AG09319 (cell line): ENCODE measurements at places on chromosomes 13 and 19.
A peak's percentile ranks its signal among the peaks of the same experiment; 100 is the strongest.

DNA sequence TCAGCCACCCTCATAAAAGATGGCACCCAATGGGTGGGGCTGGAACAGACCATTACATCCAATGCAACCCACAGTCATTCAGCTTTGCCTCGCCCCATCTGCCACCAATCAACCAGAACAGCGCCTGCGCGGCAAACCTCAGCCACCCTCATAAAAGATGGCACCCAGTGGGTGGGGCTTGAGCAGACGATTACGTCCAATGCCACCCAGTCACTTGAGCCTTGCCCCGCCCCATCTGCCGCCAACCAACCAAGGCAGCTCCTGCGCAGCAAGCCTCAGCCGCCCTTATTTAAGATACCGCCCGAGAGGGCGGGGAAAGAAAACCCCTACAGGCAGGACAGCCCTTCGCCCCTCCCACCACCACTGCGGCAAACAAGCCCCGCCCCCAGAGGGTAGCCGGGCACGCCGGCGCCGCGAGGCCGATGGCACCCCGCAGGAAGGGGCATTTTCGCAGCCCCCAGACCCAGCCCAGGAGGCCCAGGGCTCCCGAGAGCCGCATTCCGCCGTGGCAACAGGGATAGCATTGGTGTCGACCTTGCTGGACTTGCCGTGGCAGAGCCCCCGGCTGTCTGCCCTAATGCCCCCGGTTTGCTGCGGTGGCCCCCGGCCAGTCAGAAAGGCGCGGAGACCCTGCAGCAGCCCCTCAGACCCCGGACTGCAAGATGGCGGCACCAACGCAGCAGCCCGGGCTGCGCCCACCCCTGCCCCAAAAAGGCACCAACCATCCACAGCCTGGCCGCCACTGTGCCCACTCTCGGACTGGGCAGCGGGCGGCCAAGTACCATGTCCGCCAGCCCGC lies 675 bp downstream of the PEG3 start:
- peak; percentile 18 for DNase-seq

GRCh38 chr13:110327051-110327721 lies 20.1 kb downstream of the COL4A2 start:
- DNase-seq: no peak

DNA sequence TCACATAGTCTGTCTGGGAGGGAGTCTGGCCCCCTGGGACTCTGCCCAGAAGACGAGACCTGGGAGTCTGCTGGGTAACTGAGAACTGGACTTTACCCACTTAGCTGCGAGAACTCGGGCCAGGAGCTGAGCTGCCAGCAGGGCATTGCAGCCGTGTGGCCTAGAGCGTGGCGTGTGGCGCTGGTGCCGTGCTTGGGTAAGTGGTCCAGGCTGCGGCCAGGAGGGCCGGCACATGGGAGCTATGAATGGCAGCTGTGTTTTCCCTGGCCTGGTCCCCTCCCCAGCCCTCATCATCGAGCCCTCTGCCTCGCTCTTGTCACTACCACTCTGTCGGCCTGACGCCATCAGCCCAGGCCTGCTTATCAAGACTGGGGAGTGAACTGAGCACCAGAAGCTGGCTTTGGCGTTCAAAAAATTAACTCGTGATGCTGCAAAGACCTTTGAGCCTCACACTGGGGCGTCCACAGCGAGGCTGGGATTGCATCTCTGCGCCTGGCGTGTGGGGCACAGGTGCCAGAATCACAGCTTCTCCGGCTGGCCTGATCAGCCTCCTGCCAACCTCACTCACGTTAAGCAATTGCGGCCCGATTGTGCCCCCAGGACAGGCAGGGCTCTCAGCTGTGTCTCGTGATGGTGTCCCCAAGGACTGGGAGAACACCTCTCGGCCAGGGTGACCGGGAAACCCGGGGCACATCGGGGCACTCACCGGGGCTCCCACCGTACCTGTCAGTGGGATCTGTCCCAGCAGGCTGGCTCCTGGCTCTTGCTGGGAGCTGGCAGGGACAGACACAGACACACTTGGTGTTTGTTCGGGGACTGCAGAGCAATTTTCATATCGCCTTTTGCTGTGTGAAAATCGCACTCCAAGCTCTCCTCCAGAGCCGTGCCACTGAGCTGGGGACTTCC lies 85.9 kb downstream of the KDM4B start:
- DNase-seq: no peak

GRCh38 chr19:51887522-51888498 lies at the start of gene ZNF577:
Gene ZNF577 (minus strand): TSS chr19:51887951. CDS start chr19:51880382, 7,569 bp downstream.
- DNase-seq: peak; percentile 74

DNA sequence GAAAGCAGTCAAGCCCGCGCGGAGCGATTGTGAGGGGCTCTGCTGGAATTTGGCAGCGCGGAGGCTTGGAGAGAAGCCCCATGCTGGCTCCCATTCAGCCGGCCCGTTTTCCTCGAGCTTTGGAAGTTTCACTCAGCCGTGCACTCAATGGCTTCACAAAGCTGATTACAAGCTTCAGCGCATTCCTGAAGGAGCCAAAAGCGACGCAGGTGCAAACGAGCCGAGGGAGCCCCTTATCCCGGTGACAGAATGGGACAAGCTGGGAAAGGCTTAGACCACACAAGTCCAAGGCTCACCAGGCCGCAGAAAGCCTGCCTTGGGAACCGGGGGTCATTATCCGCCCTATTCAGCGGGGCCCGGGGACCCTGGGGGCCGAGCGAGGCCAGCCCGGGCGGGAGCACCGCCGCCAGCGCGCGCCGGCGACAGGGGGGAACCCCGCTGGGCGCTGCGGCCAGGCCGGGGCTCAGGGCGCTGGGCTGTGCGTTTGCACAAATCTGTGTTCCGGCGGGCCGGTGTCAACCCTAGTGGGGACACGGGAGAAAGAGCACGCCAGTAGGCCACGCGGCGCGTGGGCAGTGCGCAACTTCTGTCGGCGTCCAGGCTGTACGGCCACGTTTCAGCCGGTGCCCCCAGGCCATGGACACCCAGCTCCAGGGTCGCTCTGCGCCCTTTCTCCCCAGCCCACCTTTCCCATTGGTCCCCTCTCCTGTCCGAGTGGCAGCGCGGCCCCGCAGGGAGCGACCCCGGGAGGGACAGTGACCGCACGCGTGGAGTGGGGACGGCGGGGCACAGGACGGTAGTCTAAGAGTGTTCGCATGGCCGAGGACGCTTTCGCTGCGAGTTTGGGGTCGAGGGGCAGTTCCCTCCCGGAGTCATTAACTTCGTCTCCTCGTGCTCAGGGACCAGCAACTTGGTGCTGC lies 37.3 kb downstream of the SOX1 start:
- no peak for DNase-seq

GRCh38 chr13:114009590-114010400 lies 35.9 kb upstream of the C13orf46 start:
- no peak for DNase-seq

DNA sequence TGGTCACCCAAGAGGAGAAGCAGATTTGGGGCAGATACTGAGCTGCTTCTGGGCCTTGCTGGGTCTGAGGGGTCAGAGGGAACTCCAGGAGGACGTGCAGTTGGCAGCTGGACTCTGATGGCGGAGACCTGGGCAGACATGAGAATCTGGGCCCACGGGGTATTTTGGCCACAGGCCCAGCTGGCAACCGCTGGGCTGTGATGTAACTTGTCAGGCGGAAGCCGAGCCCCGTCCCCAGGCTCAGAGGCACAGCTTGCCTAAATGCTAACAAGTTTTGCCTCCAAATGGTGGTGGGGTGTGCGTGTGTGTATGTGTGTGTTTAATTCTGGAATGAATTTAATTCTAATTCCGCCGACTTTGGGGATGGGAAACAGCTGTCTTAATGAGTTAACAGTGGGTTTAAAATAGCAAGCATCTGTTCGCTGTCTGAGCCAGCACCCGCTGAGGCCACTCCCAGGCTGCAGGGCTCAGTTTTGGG lies 11.6 kb downstream of the ZNRF4 start:
- DNase-seq: no peak

DNA sequence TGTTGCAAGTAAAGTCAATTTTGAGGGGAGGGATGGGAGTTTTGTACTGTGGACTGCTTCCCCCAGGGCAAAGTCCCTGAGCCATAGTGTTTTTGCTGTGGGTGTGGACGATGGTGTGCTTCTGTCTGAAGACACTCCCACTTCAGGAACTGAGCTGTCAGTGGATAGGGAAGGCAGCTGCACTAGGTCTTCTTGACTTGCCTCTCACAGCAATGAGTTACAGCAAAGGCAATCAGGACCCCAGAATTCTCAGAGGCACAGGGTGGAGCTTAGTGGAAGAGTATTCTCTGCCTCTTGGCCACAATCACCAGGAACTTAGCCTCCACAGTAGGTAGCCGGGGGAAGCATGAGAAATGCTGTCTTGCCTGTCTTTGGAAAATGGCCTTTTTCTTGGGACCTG lies 1416.6 kb upstream of the MIR17HG start:
- DNase-seq: no peak

GRCh38 chr13:30561511-30561910 lies 56.2 kb upstream of the USPL1 start:
- DNase-seq: no peak

DNA sequence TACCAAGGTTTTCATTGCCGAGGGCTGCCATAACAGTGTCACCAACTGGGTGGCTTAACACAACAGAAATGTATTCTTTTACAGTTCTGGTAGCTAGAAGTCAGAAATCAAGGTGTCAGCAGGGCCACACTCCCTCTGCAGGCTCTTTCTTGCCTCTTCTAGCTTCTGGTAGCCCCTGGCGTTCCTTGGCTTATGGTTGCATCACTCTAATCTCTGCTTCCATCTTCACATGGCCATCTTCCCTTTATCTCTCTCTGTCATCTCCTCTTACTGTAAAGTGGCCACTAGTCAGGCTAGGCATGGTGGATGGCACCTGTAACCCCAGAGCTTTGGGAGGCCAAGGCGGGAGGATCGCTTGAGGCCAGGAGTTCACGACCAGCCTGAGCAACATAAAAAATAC lies 38.0 kb upstream of the MRI1 start:
- no peak for DNase-seq
